ENCODE measurements at places on chromosomes 1 and 21. TPM values are rescaled to one million over a fixed set of nuclear protein-coding genes. Genes with fewer than 3 reads are reported as not detected.

GRCh38 chr1:6178751-6179563, 1.2 kb downstream of the CHD5 start:
- no peak for DNase-seq

DNA sequence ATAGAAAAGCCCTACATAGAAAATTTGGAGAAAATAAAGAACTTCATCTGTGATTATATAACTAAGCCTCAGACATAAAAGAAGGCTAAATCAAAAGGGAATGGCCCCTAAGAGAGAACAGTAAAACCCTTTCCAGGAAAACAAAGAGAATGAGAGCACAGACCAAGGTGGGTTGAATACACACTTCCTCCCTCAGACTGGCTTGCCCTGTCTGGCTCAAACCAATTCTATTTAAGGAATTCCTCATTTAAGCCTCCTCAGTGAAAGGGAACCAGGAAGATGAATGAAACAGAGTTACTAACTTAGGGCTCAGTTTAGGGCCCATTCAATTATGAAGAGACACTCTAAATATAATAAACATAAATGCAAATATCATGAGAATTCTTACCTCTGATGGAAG, 10.6 kb upstream of the SYT14 start:
- no peak for DNase-seq

- no peak for DNase-seq
Observed at GRCh38 chr1:15693371-15693770, 9.3 kb downstream of the PLEKHM2 start.

DNA sequence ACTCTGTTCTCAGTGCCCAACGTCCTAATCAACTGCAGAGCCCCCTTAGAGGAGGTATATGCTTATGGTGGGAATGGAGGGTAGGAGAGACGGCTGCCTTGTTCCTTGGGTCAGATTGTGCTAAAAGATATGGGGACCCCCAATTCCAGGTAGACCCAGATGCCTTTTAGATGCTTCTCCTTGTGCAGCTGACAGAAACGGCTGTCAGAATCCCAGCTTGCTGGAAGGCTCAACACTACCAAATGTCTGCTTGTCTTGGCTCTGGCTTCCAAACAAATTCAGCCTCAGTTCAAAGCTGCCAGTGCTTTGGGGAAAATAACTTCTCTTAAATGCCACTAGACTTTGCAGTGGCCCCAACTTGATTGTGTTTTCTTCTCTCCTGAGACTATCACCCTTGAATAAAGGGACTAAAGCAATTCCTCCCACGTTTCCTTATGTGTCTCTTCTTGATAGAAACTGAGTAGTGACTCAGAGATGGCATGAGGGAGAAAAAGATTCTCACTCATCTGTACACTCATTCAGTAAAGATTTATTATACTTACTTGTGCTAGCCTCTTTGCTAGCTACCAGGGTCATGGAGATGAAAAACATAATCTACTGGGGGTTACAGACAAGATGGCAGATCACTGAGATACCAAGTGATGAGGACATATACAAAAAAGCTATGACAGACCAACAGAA, 3.4 kb upstream of the RNF19B start:
- no peak for DNase-seq

Gene EVA1C
- total RNA-seq: 43.3 TPM

Gene GNG4
- total RNA-seq: 2.5 TPM
